ENCODE measurements at places on chromosomes 6 and 20.

GRCh38 chr6:17530321-17530835 is 69.7 kb upstream of the FAM8A1 start:
- no peak for DNase-seq

DNA sequence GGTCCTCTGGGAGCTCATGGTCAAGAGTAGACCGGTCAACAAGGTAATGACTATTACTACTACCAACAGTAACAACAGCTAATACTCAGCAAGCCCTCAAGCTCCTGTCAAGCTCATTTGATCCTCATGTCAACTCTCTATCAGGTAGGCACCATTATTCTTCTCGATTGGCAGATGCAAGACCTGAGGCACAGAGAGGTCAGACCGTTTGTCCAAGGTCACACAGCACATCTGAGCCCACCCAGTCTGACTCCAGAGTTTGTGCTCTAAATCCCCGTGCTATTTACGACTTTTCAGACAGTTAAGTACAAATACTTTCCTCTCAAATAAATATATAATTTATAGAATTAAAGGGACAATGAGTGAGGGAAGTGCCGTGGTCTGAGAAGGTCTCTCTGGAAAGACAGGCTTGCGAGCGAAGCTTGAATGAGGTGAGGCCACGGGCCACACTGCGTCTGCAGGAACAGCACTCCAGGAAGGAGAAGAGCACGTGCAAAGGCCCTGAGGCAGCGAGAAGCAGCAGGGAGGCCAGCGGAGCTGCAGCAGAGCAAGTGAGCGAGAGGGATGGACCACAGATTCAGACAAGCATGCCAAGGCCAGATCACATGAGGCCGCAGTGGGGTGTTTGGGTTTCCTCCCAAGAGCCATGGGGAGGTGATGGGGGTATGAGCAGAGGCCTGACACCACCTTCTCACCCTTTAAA is 117.3 kb downstream of the PREX1 start:
- no peak for DNase-seq

GRCh38 chr6:42419490-42420280 is 32.0 kb downstream of the TRERF1 start:
- DNase-seq: no peak

DNA sequence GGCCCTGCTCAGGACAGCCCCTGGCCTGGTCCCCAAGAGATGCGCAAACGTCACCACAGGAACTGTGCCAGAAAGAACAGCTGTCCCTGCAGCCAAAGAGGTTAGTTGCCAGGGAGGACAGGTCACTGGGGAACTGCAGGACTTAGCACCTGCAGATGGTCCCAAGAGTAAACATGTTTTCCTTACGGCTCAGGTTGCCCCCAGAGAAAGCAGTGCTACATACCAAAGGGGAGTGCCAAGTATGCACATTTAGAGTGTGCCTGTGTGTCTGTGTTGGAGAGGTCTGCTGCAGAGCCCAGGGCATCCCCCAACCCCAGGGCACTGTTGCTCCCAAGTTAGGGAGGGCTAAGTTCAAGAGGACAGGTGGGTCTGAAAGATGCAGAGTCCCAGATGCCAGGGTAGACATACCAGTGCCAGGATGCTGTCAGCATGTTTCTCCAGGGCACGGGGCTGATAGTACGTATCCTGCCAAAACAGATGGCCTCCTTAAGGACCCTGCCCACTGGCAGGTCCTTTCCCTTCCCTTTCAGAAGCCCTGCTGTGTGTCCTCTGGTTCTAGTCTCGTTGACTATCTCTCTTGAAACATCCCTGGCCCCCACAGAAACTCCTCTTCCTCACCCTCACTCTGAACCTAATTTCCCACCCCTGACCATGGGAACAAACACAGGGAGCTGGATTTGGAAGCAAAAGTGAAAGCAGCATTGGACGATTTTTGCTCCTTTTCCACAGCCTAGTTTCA is 1.3 kb downstream of the ABHD16A start:
- peak; percentile 30 for DNase-seq

DNA sequence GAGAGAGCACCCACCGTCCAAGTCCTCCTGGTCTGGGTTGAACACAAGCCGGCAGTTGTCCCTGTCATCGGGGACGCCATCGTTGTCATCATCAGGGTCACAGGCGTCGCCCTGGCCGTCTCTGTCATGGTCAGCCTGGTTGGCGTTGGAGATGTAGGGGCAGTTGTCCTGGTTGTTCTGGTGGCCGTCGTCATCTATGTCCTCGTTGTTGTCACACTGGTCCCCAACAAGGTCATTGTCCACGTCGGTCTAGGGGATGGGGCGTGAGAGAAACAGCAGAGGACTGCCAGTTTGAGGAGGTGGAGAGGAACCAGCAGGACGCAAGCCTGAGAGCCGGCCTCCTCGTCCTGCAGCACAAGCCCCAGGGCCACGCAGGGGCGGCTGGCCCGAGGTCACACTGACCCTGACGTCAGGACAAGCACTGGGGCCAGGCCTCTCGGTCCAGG is 28.5 kb downstream of the THBS2 start:
- no peak for DNase-seq

DNA sequence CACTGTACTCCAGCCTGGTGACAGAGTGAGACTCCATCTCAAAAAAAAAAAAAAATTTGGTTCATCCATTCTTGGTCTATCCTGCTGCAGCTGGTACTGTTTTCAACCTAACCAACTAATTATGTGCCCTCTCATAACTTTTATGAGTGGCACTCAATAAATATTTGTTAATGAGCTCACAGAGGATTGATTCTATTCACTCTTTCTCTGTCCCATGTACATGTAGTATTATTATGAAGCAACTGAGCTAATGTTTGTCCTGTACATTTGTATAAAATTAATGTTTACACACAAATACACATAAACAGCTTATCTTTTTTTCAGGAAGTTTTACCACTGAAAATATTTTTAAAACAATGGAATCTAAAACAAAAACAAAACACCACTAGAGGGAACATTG is 10.1 kb downstream of the RIPOR2 start:
- DNase-seq: no peak

DNA sequence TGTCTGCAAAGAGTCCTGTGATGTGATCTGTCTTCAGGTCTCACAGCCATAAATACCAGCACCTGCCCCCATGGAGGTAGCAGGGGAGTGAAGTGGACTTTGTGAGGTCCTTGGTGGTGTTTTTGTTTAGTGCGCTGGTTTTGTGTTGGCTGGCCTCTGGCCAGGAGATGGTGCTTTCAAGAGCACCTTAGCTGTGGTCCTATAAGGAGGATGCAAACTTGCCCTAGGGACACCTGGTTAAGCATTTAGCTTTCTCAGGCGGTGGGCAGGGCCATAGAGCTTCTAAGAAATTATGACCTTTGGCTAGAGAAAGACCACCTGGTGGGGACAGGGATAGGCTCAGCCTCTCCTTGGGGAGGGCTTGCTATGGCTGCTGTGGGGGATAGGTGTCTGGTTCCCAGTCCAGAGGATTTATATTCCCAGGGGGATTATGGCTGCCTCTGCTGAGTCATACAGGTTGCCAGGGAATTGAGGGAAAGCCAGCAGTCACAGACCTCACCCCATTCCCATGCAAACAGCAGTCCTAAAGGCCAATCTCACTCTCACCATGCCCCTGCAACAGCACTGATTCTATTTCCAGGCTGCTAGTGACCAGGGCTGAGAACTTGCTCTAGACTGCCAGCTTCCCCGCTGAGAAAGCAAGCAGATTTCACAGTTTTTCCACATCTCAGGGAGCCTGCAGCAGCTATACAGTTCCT is 259.3 kb downstream of the TFAP2B start:
- no peak for DNase-seq

DNA sequence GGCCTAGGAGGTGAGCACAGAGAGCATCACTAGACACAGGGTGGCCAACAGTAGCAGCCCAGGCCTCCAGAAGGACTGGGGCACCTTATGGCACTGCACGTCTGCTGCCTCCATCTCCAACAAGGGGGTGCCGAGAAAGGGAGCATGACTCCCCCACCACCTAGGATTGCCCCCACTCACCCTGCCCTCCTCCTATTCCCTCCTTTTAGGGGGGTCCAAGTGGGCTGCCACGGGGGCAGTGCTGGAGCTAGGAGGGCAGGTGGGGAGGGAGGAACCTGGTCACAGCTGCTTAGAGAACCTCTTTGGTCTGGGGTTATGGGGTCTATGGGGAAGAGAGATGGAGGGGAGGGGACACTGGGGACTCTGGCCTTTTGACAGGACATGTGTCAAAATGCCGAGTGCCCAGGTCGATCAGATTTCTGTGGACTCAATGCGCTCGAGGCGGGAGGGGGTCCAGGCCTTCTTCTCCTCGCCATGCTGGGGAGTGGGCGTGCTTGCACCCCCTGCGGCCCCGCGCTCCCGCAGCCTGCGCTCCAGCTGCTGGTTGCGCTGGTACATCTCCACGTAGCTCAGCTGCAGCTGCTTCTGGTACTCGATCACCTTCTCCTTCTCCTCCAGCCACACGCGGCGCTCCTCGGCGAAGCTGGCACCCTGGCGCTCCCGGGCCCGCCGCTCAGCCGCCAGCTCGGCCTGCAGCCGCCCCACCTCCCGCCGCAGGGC is 4.5 kb upstream of the FASTKD5 start:
- DNase-seq: no peak

All from EL (cell line).